Amygdala (tissue), 56 donors: ENCODE measurements at places on chromosomes 1 and 21.

- no peak for DNase-seq
Observed at GRCh38 chr1:60280256-60280655, 206.7 kb upstream of the C1orf87 start.

- DNase-seq, result no peak
Observed at GRCh38 chr1:68049941-68050878, at the start of gene DIRAS3. DIRAS3 (minus strand) TSS chr1:68050627; CDS start chr1:68047297, 3,330 bp downstream.

GRCh38 chr1:153474347-153474746 lies 13.9 kb upstream of the S100A7 start:
- DNase-seq, result no peak

GRCh38 chr1:169586395-169587255 lies at the start of gene F5:
F5 (minus strand) TSS chr1:169586481; CDS start chr1:169586386, 95 bp downstream.
- DNase-seq, result peak; percentile 62

DNA sequence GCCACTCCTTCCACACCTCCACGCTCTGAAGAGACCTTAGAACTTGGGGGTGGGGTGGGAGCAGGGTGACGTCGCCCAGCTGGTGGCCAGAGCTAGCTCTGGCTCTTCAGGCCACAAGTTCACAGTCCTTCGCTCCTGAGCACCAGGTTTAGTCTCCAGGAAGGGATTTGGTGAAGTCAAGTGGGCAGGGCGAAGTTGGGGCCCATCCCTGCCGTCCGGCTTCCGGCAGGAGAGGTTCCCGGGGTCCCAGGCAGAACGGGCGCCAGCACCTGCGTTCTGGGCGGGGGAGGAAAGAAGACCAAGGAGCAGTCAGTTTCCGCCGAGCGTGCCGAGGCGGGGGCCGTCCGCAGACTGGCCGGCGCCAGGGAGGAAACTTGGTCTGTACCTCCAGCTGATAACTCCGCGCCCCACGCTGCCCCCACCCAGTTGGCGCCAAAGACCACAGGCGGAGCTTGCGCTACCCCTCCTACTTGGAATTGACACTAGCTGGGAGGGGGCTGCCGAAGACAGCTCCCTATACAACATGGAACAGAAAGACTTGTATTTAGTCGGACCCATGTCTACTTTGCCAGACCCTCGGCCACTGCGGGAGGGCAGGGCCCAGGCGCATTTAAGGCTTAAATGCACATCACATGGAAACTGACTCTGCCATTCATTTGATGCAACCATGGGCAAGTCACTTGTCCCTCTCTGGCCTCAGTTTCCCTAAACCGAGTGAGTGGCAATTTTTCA lies 995 bp downstream of the ID3 start:
- no peak for DNase-seq

GRCh38 chr1:64033667-64034220 lies 169.7 kb upstream of the UBE2U start:
- no peak for DNase-seq

- DNase-seq, result no peak
Observed at GRCh38 chr1:107110326-107110725, 30.5 kb upstream of the NTNG1 start.

GRCh38 chr1:84298684-84299535 lies 2.6 kb upstream of the SAMD13 start:
- DNase-seq, result peak; percentile 60

GRCh38 chr21:34779860-34780259 lies 111.1 kb downstream of the CLIC6 start:
- no peak for DNase-seq
